ENCODE measurements at places on chromosomes 11 and 22.

DNA sequence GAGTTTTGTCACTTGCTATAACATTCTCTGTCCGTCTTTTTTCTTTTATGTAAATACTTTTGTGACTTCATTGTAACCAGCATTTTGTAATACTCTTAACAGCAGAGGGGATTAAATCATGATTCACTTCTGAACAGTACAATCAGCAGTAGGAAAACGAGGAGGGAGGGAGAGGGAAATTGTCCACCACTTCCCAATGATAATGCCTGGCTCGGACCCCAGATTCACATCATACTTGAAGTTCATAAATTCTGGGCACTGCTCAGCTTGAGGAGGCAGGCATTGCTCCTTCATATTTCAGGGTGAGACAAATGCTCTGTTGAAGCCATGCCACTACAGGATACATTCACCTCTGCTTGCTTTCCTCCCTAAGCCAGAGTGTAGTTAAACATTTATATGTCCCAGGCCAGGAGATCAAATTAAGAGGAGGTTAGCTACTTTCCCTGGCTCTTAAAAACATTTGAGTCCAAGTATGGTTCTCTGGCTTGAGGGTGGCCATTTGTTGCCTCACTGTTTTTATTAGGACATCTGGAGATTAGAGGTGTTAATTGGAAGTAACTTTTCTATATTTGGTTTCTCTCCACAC, 129.0 kb upstream of the LDLRAD3 start:
- no peak for DNase-seq

GRCh38 chr11:90737444-90738050, 514.7 kb upstream of the CHORDC1 start:
- no peak for DNase-seq

DNA sequence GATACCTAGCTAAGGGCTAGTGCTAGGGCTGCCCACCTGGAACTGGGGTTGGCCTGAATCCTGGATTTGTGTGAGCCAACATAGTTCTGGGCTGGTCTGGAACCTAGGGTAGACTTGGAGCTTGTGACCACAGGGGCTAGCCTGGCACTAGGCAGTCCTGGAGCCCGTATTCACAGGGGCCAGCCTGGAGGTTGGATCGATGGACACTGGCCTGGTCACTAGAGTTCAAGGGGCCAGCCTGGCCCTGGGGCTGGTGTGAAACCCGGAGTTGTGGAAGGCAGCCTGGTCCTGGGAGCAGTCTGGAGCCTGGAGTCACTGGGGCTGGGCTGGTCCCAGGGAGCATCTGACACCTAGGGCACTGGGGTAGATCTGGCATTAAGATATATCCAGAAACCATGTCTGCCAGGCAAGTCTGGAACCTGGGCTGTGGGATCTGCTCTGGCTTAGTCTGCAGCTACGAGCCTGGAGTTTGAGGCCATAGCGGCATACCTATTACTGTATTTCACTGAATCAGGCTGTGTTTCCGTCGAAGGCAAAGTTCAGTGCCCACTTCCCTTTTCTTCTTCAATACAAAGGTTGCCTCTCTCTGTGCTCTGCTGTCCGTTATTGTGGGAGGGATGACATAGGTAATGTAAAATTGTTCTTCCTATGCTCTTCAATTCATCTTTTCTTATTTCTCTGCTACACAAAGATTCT, 9.1 kb upstream of the GLYATL1B start:
- DNase-seq: no peak

- no peak for DNase-seq
These were observed 23.0 kb downstream of the YDJC start for GRCh38 chr22:21606775-21607174.

GRCh38 chr11:66346476-66347424, 679 bp downstream of the B4GAT1 start:
- DNase-seq: no peak

DNA sequence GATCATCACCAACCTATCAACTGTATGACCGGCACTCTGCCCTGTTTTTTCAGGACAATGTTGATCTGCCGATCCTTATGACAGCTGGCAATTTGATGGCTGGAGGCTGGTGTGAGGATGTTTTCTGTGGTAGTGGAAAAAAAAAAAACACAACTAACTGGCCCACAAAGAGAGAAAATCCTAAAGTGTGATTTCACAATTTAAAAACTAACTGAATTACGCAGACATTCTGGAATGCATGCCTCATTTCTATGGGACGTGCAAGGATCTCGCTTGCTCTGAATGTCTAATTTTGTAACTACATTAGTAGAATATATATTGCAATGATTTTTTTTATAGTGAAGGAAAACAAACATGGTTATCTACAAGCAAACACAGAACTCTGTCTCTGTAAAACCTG, 590.5 kb downstream of the ETS1 start:
- DNase-seq: peak; percentile 68

GRCh38 chr11:7892840-7893254, 38.2 kb downstream of the OR10A6 start:
- peak; percentile 76 for DNase-seq
